H7 (cell line): ENCODE measurements at places on chromosomes 12 and 14.
A peak's percentile ranks its signal among the peaks of the same experiment; 100 is the strongest.

- no peak for DNase-seq
Observed at GRCh38 chr12:121448771-121449315, 48.9 kb downstream of the RNF34 start.

DNA sequence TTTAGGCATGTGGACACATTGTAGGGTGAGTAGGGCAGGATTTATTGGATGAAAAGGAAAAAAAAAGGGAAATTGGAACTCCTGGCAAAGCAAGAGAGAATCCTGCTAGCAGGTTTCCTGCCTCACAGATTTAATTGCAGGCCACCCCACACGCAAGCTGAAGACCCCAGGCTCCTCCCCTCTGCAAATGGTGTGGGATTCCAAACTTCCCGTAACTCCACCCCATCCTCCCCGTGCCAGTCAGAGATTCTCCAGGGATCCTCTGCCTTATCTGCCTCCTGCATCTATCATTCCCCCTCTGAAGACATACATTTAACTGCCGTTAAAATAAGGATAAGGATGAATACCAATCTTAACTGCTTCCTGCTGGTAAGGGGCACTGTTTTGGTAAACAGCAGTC lies 249.8 kb upstream of the GARIN2 start:
- DNase-seq, result no peak

DNA sequence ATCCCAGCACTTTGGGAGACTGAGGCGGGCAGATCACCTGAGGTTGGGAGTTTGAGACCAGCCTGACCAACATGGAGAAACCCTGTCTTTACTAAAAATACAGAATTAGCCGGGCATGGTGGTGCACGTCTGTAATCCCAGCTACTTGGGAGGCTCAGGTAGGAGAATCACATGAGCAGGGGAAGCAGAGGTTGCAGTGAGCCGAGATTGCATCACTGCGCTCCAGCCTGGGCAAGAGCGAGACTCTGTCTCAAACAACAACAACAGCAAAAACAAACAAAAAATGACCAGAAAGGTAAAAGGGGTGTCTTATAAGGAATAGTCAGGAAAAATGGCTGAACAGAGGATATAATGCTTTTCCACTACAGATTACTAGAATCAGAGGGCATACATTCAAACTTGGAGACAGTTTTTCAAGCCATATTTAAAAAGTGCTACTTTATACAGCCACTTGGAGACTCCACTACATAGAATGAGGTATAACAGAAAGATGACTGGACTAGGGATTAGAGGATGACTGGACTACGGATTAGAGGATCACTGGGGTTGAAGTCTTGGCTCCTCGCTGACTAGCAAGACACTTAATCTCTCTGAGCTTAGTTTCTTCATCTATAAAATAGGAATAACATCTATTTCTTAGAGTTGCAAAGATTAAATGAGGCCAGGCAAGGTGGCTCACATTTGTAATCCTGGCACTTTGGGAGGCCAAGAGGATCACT lies 4.9 kb upstream of the CS start:
- DNase-seq, result no peak

- DNase-seq, result no peak
Observed at GRCh38 chr12:52817003-52817698, 3.2 kb upstream of the KRT4 start.

GRCh38 chr12:12736759-12737676 lies 19.9 kb downstream of the CDKN1B start:
- peak; percentile 57 for DNase-seq

- no peak for DNase-seq
Observed at GRCh38 chr12:13105781-13106180, 2.3 kb upstream of the GSG1 start.

GRCh38 chr14:101109981-101110728 lies 206.6 kb upstream of the RTL1 start:
- no peak for DNase-seq

- DNase-seq, result no peak
Observed at GRCh38 chr14:57519043-57519442, 25.4 kb upstream of the CCDC198 start.

DNA sequence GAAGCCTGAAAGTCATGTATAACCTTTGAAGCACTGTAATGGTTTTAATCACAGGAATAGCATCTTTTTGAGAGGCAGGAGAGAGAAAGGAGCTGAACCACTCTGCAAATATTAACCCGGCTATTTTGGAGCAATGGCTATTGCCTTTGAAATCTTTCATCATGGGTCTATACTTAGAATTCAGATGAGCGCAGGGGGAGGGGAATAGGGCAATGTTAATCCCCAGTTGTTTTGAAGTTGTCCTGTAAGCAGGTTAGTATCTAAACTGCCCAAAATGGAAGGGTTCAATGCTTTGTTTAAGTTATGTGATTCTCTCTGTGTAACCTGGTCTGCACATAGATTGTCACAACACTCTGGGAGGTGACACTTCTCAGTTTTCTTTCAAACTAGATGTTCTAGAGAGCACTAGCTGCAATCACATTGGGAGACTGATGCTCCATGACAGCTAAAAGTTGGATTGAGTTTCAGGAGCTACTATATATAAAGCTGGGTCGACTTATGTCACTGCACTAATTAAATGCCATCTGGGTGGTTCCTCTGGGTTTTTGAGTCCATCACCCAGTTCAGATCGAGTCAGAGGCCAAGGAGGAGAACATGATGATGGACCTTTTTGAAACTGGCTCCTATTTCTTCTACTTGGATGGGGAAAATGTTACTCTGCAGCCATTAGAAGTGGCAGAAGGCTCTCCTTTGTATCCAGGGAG lies at the start of gene MYF6:
Gene MYF6, plus strand, starts transcription at position 509 of the 704 bp plus-strand sequence. Its CDS starts 86 bp downstream, at position 595.
- DNase-seq, result no peak

- DNase-seq, result no peak
Observed at GRCh38 chr12:54311051-54311450, 10.2 kb upstream of the NFE2 start.

DNA sequence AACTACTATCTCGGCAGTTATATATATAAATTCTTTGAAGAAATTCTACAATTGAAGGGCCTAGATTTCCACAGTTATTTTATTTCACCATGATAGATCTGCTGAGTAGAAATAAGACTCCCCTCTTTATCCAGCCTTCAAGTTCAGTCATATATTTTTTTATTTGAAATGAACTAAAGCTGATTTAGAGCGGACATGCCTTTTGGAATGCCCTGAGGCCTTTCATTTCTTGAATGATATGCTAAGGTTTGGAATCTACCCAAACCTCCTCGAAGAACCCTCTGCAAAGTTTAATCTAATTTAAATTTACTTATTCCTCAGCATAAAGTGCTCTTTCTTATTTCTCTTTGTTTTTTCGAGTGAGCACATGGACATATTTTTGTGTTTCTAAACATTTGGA lies 15.1 kb downstream of the SIX1 start:
- no peak for DNase-seq

DNA sequence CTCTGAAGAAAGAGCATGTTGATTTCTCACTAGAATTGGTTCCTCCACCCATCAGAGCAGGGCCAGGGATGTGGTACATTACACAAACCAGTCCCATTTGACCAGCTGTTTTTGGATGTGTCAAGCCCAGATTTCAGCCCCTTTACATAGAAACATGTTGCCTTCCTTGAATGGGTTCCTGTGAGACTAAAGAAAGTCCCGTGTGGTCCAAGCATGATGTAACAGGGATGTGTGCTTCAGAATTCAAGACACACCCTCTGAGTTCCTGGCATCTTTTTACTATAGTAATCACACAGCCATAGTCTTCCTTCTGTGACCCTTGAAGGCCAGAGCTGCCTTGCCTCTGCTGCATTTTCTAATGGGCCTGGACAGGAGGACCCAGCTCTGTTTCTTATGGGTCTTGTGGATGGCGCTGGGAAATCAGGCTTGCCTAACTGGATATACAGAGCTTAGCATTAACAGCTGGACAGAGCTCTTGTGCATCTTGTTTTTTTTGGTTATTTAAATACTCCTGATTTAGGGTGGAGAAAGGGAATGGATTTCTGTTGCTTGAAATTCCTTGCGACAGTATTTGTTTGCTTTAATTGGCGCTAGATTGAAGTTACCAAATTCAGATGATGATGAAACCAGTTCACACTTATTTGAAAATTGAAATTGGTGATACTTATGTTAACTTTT lies 341.0 kb downstream of the ZFP36L1 start:
- DNase-seq, result no peak

DNA sequence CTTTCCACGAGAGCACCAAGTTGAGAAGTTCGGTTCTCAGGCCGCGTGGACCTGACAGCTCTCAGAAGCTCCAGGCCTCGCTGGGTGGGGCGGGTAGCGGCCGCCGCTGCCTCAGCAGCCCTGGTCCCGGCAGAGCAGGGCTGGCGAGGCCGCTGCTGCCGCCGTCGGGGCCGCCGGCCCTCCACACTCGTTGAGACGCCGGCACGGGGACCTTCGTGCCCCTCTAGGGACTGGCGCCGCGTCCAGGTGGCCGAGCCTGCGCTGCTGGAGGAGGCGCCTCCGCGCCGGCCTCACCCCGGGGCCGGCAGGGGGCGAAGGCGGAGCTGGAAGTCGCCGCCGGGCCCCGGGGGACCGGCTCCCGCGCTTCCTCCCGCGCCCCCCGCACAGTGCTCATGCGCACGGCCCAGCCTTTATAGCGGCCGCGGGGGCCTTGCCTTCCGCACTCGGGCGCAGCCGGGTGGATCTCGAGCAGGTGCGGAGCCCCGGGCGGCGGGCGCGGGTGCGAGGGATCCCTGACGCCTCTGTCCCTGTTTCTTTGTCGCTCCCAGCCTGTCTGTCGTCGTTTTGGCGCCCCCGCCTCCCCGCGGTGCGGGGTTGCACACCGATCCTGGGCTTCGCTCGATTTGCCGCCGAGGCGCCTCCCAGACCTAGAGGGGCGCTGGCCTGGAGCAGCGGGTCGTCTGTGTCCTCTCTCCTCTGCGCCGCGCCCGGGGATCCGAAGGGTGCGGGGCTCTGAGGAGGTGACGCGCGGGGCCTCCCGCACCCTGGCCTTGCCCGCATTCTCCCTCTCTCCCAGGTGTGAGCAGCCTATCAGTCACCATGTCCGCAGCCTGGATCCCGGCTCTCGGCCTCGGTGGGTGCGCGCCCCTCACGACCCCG lies at the start of gene COCH:
Gene COCH, plus strand, starts transcription at position 440 of the 879 bp plus-strand sequence. Its CDS starts 380 bp downstream, at position 820.
- peak; percentile 87 for DNase-seq

- DNase-seq, result no peak
Observed at GRCh38 chr12:31029468-31029867, 44.2 kb upstream of the DDX11 start.

GRCh38 chr14:97218274-97218673 lies 421.1 kb downstream of the VRK1 start:
- no peak for DNase-seq

GRCh38 chr14:54106661-54107377 lies 150.2 kb upstream of the BMP4 start:
- DNase-seq, result no peak

GRCh38 chr12:81968421-81968820 lies 209.3 kb upstream of the PPFIA2 start:
- DNase-seq, result no peak

- no peak for DNase-seq
Observed at GRCh38 chr12:1864456-1864855, 44.1 kb downstream of the LRTM2 start.
